ENCODE measurements at places on chromosomes 2 and 18.
A peak's percentile ranks its signal among the peaks of the same experiment; 100 is the strongest.

DNA sequence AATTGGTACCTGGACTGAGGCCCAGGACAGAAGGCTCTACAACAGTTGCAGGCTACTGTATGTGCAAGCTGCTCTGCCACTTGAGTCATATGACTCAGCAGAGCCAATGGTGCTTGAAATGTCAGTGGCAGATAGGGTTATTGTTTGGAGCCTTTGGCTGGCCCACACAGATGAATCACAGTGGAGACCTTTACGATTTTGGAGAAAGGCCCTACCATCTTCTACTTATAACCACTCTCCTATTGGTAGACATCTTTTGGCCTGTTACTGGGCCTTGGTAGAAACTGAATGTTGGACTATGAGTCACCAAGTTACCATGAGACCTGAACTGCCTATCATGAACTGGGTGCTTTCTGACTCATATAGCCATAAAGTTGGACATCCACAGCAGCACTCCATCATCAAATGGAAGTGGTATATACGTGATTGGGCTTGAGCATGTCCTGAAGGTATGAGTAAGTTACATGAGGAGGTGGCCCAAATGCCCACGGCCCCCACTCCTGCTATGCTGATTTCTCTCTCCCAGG is 88.9 kb upstream of the NRXN1 start:
- DNase-seq = no peak

DNA sequence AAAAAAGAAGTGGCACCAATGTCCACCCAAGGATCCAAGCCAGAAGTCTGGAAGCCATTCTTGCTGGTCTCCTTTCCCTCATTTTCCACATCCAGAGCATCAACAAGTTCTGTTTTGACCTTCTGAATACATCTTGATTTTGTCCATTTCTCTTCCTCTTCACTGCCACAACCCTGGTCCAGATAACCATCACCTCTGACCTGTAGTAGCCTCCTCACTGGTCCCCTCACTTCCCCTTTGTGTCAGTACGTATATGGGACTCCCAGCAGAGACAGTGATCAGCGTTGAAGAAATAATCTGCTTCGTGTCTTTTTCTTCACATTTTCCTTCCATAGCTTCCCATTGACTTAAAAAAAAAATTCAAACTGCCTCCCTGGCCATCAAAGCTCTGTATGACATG is 109.3 kb upstream of the SP5 start:
- DNase-seq = no peak

DNA sequence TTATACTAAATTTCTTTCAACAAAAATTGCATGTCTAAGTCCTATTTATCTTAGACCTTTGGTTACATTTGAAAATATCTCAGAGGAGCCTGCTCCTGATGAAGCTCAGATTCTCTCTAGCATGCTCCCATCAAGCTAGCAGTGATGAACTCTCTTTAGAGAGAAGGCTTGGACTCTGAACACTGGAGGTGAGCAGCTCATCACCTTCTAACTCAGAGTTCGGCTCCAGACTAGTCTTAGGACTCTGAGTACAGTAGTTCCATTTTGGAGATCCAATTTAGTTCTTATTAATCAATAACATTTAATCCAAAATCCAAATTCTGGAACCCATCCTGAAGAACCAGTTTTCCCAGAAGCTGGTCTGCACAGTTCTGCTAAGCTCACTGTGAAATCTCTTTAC is 107.8 kb downstream of the CACNB4 start:
- DNase-seq = no peak

GRCh38 chr18:14075196-14075595 is 57.0 kb downstream of the ZNF519 start:
- no peak for DNase-seq

GRCh38 chr2:167411367-167411766 is 523.1 kb downstream of the XIRP2 start:
- DNase-seq = no peak

DNA sequence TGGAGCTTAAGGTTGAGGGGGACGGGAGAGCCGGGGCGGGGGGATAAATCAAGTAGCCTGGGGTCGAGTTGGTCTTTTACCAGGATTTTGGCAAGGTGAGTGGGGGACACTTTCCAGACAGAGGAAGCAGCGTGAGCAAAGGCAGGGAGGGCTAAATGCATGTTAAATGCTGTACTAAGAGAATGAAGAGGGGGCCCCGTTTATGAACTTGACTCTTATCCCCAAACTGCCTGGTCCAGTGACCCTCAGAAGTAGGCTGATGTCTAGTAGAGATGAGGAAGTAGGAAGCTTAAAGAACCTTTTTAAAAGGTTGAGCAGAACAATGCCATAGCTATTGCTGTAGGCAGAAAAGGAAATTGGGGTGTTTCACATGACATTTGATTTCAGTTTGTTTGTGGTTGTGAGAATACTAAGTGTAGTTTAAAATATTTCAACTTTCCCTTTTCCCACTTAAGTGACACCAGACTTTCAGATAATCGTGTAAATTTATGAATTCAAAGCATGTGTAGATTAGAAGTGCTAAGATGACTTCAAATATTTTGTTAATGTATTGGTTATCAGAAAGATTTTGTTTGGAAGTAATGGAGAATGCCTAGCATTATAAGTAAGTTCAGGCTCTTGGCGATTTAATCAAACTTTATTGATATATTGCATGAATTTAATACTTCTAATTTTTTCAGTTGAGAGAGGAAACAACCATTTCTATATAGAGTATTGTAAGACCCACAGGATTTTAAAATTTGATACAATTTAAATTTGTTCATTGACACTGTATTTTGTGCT is 1.8 kb downstream of the REL start:
- DNase-seq = no peak

DNA sequence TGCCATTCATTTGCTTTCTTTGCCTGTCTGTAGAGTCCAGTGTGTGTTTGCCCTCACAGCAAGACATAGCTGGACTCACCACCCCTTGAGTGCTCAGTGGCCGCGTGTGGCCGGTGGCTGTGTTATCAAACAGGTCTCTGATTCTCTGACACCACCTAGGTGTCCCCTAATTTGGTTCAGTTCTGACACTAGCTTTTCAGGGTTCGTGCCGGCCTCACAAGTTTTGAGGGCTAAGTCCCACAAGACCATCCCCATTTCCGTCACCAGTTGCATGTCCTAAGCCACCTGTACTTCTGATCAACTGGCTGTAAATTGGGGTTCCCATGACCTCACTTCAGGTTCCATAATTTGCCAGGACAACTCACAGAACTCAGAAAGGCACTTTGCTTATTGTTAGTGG is 23.5 kb downstream of the NCK2 start:
- no peak for DNase-seq

DNA sequence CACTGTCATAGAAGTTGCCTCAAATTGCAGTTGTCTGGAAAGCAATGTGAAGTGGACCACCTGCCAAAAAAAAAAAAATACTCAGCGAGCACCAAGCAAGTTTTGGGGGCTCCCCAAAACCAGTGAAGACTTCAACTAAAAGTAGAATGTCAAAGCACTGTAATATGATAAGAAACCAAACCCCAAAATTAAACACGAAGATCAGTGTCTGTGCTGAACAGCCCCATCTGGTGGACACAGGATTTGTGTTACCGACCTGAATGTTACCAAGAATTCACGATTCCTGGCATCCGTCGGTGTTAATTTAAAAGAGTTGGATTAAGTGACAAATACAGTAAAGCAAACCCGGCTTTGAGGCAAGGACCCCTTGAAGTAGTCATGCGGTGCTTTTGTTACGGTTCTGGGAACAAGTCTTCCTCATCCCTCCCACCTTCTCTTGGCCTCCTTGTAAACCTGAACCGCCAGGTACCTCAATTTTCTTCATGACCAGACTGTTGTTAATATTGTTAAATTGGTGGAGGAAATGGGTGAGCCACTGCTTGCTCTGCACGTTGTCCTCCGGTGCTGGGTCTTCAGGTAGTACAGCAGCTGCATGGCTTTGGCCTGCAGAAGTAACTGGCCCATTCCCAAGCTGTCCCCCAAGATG is 31.3 kb upstream of the SSB start:
- peak; percentile 29 for DNase-seq

GRCh38 chr2:188050726-188051125 is 240.9 kb upstream of the GULP1 start:
- no peak for DNase-seq

- DNase-seq = peak; percentile 65
Measured at GRCh38 chr2:238691596-238692491, 156.0 kb upstream of the TWIST2 start.

DNA sequence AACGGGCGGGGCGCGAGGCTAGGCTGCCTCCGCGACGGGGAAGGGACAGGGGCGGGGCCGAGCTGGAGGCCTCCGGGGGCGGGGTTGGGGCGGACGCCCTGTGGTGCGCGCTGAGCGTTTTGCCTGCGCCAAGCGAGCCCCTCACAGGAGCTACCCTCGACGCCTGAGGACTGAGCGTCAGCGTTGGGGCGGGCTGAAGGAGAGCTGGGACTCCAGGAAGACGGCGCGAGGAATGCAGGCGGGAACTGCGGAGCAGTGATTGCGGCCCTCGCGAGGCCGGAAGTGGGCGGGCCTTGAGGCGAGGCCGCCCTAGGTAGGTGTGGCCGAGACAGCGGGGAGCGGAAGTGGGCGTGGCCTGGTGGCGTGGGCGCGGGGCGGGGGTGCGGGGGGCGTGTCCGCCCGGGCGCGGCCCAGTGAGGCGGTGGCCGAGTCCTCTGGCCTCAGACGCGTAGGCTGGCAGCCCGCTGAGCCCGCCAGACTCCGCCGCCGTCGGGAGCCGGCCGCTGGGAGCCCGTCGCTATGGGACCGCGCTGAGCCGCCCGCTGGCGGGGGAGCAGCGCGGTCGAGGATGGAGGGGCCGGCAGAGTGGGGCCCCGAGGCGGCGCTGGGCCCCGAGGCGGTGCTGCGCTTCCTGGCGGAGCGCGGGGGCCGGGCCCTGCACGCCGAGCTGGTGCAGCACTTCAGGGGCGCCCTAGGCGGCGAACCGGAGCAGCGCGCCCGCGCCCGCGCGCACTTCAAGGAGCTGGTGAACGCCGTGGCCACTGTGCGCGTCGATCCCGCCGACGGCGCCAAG is at the start of the genes SEPTIN10 and SOWAHC:
Gene SEPTIN10 (minus strand): TSS at position 45 of the 793 bp plus-strand sequence. CDS start 139 bp downstream, outside the sequence.
Gene SOWAHC (plus strand): TSS at position 443 of the 793 bp plus-strand sequence. CDS start 126 bp downstream, at position 569.
- peak; percentile 96 for DNase-seq

DNA sequence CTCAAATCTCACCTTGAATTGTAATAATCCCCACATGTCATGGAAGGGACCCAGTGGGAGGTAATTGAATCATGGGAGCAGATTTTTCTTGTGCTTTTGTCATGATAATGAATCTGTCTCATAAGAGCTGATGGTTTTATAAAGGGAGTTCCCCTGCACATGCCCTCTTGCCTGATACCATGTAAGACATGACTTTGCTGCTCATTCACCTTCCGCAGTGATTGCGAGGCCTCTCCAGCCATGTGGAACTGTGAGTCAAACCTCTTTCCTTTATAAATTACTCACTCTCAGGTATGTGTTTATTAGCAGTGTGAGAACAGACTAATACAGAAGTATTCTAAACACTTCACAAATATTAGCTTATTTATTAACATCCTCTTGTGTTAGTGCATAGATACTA is 516.7 kb downstream of the LRRTM4 start:
- no peak for DNase-seq

GRCh38 chr2:74587664-74588277 is 33.3 kb downstream of the DOK1 start:
- no peak for DNase-seq

DNA sequence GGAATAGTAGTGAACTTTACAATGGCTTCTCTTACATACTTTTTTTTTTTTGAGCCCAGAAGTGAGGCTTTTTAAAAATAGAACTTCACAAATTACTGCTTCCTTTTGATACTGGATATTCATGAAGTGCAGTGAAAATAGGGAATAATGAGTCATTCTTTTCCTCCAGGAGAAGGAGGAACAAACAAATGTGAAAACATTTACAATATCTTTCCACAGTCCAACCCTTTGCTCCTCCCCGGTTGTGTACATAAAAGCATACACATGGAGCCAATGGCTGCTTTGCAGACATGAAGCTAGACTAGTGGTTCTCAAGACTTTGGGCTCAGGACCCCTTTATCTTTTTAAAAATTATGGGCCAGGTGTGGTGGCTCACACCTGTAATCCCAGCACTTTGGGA is 266.9 kb downstream of the GBX2 start:
- no peak for DNase-seq

- no peak for DNase-seq
Measured at GRCh38 chr2:62152000-62152399, 43.9 kb upstream of the B3GNT2 start.

DNA sequence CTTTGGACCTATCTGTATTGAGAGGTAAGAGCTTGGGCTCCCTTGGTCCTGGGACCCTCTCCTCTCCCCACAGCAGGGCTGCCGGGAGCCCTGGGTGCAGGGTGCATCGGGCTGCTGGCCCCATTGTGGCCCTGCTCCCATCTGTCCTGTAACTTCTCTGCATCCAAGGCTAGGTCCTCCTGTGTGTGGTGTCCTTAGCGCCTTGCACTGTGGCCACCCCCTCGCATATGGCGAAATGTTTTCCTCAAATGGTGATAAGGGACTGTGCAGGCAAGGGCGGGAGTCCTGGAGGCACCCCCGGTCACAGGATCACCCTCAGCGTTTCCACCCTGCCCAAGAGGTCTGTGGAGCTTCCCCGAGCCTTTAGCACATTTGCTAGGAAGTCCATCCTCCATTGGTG is 208.2 kb downstream of the SH3RF3 start:
- no peak for DNase-seq

DNA sequence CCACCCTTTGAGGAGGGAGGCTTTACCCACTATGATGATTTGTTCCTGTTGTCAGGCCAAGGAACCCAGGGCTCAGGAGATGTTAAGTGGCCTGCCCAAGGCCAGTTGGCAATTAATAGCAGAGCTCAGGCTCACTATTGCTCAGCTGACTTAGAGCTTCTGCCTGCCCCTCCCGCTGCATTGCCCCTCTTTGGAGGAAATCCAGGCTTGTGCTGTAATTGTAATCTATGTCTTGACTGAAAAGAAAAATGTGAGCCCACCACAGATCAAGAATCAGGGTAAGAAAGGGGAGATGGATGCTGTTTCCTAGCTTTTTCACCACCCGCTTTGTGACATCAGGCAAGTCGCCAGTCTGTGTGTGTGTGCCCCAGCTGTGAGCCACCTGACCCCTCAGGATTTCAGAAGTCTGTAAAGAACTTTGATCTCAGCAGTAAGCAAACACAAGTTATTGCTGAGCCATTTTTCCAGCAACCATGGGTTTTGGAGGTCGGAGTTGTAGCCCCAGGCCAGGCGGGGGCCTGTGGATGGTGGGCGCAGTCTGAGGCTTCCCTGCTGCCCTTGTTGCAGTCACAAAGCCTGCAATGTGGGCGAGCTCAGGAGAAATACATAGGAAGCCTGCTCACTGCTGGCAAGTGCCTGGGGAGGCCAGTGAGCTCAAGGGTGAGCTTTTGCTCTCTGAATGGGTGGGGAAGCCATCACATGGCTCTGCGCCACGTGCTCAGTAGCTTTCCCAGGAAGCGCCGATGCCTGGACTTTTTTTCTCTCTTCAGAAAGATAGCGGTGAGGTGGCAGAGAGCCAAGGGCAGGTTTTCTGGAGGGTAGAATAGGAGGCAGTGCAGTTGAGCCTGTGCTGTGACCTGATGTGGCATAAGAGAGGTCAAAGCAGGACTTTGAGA is 6.1 kb downstream of the CABLES1 start:
- DNase-seq = no peak

DNA sequence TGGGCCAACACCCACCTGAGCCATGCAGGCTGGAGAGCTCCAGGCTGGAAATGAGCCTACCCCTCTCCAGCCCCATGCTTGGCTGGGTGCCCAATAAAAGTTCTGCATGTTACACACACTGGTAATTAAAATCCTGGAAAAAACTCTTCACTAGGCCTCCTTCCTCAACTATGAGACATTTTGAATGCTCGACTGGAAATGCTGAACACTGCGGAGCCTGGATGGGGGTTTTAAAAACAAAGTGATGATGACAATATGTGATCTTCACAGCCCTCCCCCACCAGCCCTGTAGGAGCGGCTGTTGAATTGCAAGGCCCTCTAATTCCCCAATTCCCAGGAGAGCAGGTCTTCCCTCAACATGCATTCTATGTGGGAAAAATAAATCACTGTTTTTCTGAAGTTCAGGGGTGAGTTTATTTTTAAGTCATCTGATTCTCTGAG is 179.2 kb downstream of the TTC32 start:
- DNase-seq = no peak

- no peak for DNase-seq
Measured at GRCh38 chr2:11567631-11568031, 33.8 kb downstream of the GREB1 start.

Measured in HFF-Myc (cell line).